ENCODE measurements at places on chromosomes 6 and 20.

DNA sequence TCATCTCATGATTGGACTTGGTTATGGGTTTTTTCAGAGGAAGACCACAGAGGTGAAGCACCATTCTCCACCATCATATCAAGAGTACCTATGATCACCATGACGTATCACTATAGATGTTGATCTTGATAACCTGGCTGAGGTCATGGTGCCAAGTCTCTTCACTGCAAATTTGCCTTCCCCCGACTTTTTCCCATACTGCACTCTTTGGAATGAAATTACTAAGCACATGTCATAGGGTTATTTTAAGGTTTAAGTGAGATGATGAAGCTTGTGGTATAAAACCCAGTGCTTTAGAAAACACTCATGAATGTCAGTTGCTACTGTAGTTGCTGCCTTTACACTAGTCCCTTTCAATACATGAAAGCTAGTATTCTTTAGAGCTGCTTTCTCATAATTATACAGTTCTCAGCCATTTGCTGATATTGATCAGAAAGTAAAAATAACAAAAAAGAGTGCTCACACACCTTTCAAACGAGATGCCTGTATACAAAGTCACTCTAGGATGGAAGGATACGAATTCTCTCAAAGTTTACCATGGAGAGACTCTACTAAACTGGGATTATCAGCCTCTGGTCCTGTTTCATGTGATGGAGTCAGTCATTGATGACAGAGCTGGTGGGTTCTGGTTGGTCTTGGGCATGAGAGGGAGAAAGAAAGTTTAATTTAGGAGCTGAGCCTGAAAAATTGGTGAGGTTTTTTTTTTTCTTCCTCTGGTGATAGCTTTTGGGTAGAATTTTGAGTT lies 228.1 kb downstream of the PRL start:
- no peak for DNase-seq

DNA sequence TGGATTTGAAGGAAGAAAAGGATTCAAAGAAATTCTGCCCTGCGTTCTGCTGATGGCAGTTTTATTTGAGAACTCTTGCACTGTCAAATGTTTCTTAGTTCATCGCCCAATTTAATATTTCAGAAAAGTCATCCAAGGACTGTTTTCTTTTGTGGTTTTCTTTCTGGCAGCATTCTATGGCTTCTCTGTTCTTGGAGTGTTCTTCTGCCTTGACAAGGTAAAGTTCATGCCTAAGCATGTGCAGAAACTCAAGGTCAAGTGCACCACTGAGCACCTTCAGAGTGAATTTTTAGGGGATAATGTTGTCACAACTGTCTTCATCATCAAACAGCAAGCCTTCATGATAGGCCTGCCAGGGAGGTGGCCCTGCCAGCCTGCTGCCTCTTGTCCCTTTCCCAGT lies 225.6 kb downstream of the PLCB1 start:
- no peak for DNase-seq

GRCh38 chr6:139588076-139588639 lies 213.7 kb upstream of the CITED2 start:
- no peak for DNase-seq

GRCh38 chr6:40482532-40482931 lies 104.6 kb downstream of the LRFN2 start:
- no peak for DNase-seq

DNA sequence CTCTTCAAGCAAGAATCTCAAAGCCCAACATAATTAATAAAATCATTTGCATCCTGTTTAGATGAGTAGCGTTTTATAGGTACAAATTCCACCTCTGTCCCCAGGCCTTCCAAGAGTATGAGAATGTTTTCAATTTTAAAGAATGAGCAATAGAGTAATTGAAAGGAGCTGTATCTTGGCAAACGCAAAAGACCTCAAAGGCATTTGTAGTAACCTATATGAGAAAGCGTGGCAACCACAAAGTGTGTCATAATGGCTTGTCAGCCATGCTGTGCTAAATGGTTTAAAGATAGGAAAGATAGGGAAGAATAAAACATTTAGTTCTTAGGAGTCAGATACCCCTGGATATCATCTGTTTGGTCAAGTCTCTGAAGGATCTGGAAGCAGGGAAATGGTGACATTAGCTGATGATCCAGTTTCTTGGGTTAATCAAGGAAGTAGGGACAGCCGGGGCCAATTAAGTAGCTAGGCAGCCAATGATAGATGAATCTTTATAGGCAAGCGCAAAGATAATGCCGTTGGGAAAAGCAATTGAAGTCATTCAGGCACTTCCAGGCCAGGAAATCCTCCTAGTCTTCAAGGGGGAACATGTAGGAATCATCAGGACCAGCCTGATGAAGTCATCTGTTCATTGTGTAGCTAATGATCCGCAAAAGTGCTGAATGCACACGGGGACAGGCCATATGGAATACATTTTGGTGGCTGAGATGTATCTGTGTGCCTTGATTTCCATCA lies 71.5 kb upstream of the ISM1 start:
- no peak for DNase-seq

DNA sequence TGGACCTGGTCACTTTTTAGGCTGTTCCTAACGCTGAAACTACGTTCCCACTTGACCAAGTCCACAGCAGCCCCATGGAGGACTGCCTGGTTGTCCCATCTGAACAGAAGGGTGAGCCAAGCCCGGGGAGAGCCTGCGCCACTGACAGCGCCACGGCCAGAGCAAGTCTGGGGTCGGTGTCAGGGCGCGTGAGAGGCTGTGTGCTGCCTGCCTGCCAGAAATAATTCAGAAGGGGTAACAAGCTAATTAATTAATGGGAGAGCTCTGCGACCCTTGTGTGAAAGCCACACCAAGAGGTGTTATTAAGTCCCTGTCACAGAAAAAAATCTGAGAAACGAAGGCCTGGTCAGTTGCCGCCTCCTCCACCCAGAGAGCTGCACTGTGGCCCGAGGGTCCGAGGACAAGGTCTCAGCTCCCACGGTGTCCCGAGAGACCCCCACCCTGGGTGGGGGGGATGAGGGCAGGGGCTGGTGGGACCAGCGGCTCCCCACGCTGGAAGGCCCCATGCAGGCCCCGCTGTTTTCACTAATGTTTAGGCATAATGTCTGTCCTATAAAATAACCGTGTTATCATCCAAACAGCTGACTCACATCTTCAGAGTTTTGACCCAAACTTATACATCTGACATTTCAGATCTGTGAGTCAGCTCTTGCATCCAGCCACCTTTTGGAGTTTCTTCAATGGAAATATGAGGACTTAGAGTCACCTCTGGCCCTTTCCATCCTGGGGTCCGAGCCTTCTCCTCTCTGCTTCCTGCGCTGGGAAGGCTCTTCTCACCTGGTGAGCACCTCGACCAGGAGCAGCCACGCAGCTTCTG lies 58.5 kb downstream of the DLL1 start:
- no peak for DNase-seq

GRCh38 chr6:26241033-26241895 lies 123.7 kb upstream of the BTN3A2 start:
- DNase-seq, result peak; percentile 50

DNA sequence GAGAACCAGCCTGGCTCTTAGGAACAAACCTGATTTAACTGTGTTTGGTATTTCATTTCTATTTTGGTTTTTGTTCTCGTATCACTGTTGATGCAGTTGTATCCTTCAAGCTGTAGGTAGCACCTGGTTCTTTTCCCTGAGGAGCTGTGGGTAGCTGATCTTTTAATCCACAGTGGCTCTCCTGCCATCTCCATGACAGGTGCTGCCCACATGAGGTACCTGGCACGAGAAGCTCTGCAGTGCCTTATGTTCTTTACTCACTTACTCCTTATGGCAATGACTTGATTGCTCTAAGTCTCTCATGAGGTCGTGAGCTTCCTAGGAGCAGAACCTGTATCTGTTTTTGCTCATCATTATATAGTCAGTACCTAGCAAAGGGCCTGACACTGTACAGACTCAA lies 74.3 kb upstream of the EMILIN3 start:
- DNase-seq, result no peak

- no peak for DNase-seq
Measured at GRCh38 chr6:75813476-75814250, 64.6 kb downstream of the MYO6 start.

DNA sequence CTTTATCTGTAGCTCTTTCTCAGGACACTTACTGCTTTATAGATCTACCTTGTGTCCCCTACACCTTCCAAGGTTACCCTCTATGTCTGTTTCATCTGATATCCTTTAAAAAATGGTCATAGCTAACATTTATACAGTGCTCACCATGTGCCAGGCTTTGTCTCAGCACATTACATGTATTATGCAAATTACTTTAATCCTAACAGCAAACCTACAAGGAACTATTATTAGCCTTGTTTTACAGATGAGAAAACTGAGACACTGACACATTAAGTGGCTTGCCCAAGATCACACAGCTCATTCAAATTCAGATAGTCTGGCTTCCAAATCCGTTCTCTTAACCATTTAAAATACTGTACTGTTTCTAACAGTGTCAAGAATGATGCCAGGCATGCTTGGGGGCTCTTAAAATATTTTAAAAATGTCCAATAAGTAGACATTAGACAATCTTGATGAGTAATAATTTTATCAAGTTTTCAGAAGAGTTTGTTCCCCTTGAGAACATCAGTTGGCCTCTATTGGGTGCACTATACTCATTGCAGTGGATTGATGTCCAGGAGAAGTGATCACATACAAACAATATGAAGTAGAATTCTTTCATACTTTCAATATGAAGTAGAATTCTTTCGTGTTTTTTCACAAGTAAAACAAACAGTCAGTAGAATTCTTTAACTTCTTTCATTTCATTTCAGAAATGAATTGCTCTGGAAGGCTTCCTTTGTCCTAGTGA lies 69.6 kb downstream of the DNAH8 start:
- DNase-seq, result no peak

- DNase-seq, result no peak
Measured at GRCh38 chr20:41142245-41142644, 4.9 kb downstream of the PLCG1 start.

- DNase-seq, result no peak
Measured at GRCh38 chr20:44489931-44490330, 14.3 kb downstream of the TTPAL start.

- no peak for DNase-seq
Measured at GRCh38 chr20:46964618-46965455, 70.2 kb downstream of the EYA2 start.

GRCh38 chr6:33172688-33173534 lies 19.4 kb downstream of the COL11A2 start:
- no peak for DNase-seq

- DNase-seq, result no peak
Measured at GRCh38 chr20:11331096-11331495, 586.6 kb upstream of the BTBD3 start.

DNA sequence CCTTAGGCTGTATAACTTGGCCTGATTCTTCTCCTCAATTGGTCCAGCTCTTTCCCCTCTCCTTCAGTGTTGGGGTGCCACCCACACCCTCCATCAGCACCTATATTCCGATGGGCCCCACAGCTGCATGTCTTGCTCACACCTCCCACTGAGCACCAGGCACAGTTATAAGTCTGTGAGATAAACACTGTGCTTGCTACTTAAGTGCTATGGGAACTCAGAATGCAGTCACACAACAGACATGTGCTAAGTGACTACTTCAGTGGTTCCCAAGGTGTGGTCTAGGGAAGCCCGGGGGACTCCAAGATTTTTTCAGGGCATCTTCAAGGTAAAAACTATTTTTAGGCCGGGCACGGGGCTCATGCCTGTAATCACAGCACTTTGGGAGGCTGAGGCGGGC lies 7.3 kb downstream of the ZC3H12D start:
- DNase-seq, result no peak

DNA sequence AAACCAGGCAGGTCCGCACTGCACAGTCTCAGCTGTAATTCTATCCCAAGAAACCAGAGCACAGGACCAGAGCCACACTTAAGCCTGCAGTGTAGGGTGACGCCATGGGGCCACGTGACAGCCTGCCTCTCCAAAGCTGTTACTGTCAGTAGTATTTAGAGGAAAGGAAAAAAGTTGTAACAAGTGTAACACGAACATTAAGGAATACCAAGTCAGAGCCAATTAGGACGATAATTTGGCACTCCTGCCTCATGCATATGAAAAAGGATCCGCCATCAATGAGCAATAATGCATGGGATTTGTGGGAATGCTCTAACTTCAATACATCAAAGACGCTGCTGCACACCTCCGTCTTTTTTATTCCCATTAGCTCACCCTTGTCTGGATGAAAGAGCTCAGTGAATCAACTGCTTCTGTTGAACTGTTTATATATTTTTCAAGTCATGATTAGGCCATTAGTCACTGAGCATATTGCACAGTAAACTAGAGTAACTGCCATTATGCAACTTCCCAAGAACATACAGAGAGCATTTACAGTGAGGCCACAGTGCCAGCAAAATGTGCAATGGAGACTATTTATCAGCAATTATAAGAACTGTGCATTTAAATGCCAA lies 79.9 kb downstream of the ATXN1 start:
- no peak for DNase-seq

GRCh38 chr20:58268421-58268821 lies 40.0 kb upstream of the ANKRD60 start:
- DNase-seq, result no peak

DNA sequence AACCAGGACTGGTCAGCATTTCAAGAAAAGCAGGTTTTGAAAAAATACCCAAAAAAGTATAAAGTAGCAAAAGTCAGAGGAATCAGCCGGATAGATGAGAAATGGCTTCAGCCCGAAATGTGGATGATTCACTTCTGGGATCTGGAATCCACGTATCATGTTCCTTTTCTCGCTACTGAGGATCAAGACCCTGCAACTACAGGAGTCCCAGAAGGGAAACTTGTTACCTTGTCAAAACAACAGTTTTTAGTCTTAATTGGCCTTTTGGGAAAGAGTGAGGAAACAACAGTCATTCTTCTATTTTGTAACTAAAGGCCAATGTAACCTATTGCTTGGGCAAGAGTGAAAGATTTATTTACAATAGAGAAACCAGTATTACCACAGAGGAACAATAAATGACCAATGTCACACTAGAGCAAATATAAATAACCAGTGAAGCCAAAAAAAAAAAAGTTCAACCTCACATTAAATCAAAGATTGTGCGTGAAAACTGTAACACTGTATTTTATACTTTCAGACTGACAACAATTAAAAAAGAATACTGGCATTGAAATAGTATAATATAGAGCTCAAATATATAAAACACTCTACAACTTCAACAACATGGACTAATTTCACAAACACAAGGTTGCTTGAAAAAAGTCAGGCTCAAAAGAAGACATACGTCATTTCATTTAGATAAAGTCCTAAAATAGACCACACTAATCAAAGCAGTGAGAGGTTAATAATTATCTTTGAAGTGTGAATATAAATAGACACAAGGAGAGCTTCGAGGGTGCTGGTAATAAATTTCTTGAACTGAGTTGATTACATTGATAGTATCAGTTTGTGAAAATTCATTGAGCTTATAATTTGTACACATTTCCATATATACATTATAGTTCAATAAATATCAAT lies 116.2 kb downstream of the GFRAL start:
- DNase-seq, result no peak

DNA sequence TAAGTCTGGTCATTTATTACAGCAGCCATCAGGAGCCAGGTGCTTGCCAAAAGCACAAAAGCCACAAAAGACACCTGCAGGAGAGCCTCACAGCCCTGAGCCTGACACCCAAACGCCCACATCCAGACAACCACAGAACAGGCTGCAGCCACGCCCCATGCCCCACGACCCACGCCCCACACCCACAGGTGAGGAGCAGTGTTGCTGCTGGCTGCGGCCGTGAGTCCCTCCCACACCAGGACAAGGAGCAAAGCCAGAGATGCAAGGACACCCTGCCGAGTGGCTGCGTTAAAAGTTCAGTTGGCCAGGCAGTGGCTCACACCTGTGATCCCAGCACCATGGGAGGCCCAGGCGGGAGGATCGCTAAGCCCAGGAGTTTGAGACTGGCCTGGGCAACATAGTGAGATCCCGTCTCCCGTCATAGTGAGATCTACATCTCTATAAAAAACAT lies 43.0 kb downstream of the SLC2A4RG start:
- no peak for DNase-seq

GRCh38 chr6:147067184-147067583 lies 137.0 kb upstream of the STXBP5 start:
- DNase-seq, result no peak
